Activated naive CD4-positive, alpha-beta T cell treated with anti-CD3 and anti-CD28 coated beads for 36 hours (primary cell): ENCODE measurements at places on chromosomes 4 and X. TPM values are rescaled to one million over a fixed set of nuclear protein-coding genes. Genes with fewer than 3 reads are reported as not detected.

DNA sequence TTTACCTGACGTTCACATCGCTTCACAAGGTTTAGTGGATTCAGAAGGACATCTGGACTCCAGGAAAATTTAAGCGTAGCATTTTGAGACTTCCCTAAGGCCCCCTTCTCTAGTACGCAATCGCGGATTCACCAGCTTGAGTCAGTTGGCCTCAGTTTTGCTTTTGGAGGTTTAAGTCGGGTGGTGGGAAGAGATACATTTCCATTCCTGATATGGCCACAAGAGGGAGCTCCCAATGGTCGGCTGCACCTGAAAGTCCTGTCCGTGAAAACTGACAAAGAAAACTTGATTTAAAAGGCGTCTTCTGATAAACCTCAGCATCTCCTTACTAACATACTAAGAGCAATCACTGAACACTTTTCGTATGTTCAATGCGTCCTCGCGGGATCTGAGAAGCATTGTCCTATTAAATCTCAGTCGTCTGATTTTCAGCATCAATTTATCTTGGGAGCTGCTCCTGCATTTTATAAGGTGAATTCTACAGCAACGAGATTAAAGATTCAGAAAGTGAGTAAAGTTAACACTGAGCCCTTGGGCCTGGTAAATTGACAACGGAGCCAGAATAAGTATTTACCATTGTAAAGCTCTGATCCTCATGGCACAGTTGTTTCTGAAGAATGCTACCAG, 50.6 kb downstream of the LGI2 start:
- peaks cover 22% of the 10 kb centered on the region for H3K27me3 ChIP-seq
- peak; percentile 70 for DNase-seq
- no peaks in the 10 kb centered on the region for H3K36me3 ChIP-seq

DNA sequence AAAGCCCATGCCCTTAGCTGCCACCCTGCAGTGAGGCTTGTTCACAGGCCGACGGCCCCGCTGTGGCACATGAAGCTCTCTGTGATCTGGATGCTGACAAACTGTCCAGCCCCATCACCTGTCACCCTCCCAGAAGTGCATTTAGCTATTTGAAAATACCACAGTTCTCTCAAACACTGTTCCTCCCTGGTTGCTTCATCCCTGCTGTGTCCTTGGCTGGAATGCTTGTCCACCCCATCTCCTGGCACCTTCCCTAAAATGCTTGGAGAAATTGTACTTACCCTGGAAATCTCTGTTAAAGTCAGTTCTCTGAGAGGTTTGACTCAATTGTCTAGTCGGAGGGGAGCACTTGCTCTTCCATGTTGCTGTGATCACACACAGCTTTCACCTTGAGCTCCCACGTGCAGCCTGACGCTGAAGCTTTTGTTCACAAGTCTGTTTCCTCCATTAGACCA, 10.1 kb downstream of the SYNPO2 start:
- no peaks in the 10 kb centered on the region for H3K36me3 ChIP-seq
- H3K27me3 ChIP-seq: peaks cover 3% of the 10 kb centered on the region
- no peak overlapping the region for H3K4me3 ChIP-seq
- DNase-seq: no peak
- H3K27ac ChIP-seq: no peak overlapping the region
- peaks cover 5% of the 10 kb centered on the region for H3K4me1 ChIP-seq

DNA sequence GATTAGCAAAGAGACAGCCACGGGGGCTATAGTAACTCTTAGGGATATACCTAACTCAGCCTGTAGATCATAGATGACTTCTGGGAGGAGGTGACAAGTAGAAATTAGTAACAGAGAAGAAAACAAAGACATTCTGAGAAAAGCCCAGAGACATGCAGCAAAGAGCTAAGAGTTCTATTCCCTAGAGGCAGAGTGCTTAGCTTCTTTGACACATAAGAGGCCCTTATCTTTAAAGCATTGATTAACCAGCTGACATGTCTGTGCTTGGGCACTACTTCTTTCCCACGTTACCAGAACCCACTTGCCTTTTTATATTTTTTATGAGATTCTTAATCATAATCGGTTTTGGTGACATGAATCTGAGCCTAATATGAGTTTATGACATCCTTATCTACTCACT, 179.5 kb downstream of the GABRB1 start:
- DNase-seq: no peak
- no peak overlapping the region for H3K4me3 ChIP-seq
- no peak overlapping the region for H3K27ac ChIP-seq
- H3K27me3 ChIP-seq: no peaks in the 10 kb centered on the region

Gene ARHGAP36
- total RNA-seq: not detected

Gene CDKL2
- 0.79 TPM for total RNA-seq

GRCh38 chr4:12979797-12980196, 504.3 kb downstream of the RAB28 start:
- no peaks in the 10 kb centered on the region for H3K27me3 ChIP-seq
- H3K4me3 ChIP-seq: no peak overlapping the region
- H3K4me1 ChIP-seq: no peaks in the 10 kb centered on the region
- DNase-seq: no peak
- H3K36me3 ChIP-seq: peaks cover 2% of the 10 kb centered on the region
- H3K27ac ChIP-seq: no peak overlapping the region

DNA sequence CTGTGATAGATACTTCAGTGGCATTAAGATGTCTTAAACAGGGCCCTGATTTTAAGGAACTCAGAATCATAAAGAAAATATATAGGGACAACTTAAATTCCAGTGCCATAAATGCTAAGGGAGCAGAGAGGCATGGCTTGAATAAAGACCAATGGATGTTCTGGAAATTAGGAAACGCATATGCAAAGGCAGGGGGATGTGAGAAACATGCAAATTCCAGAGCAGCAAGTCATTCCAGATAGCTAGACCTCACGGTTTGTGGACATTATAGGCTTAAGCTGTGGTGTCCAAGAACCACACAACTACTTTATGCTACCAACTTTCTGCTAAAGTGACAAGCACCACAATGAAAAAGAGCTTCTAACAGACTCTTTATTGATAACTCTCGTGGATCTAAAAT, 132.6 kb upstream of the ANK2 start:
- no peaks in the 10 kb centered on the region for H3K36me3 ChIP-seq
- no peak overlapping the region for H3K27ac ChIP-seq
- DNase-seq: no peak
- no peaks in the 10 kb centered on the region for H3K27me3 ChIP-seq
- H3K4me1 ChIP-seq: no peaks in the 10 kb centered on the region

DNA sequence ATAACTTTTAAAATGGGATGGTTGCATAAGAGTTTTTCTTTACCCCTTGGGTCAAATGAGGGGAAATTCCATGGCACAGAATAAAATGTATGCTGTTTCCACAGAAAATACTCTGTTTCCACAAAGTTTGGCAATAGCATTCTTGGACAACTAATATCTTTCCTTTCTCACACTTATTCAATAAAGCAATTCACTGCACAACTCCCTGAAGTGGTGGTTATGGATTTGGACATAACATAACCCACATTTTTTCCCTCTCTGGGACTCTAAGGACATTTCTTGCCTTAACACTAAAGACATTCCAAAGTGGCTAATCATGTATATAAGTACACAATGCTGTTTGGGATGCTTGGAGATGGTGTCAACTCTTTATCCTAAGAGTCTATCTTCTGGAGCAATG, 51.7 kb upstream of the GPM6B start:
- no peaks in the 10 kb centered on the region for H3K4me1 ChIP-seq
- DNase-seq: no peak
- H3K27me3 ChIP-seq: no peaks in the 10 kb centered on the region
- no peaks in the 10 kb centered on the region for H3K36me3 ChIP-seq
- no peak overlapping the region for H3K4me3 ChIP-seq

- H3K4me3 ChIP-seq: no peak overlapping the region
- no peaks in the 10 kb centered on the region for H3K27me3 ChIP-seq
- no peaks in the 10 kb centered on the region for H3K36me3 ChIP-seq
- no peak overlapping the region for H3K27ac ChIP-seq
These were observed 9.6 kb downstream of the PSAPL1 start for GRCh38 chr4:7425124-7425523.

GRCh38 chrX:68915778-68916177, 87.0 kb downstream of the EFNB1 start:
- H3K4me3 ChIP-seq: no peak overlapping the region
- H3K27me3 ChIP-seq: no peaks in the 10 kb centered on the region
- H3K27ac ChIP-seq: no peak overlapping the region

GRCh38 chr4:181507938-181508337, 735.3 kb upstream of the TENM3 start:
- H3K4me3 ChIP-seq: no peak overlapping the region
- H3K36me3 ChIP-seq: no peaks in the 10 kb centered on the region
- DNase-seq: no peak
- H3K27me3 ChIP-seq: no peaks in the 10 kb centered on the region
- no peak overlapping the region for H3K27ac ChIP-seq

DNA sequence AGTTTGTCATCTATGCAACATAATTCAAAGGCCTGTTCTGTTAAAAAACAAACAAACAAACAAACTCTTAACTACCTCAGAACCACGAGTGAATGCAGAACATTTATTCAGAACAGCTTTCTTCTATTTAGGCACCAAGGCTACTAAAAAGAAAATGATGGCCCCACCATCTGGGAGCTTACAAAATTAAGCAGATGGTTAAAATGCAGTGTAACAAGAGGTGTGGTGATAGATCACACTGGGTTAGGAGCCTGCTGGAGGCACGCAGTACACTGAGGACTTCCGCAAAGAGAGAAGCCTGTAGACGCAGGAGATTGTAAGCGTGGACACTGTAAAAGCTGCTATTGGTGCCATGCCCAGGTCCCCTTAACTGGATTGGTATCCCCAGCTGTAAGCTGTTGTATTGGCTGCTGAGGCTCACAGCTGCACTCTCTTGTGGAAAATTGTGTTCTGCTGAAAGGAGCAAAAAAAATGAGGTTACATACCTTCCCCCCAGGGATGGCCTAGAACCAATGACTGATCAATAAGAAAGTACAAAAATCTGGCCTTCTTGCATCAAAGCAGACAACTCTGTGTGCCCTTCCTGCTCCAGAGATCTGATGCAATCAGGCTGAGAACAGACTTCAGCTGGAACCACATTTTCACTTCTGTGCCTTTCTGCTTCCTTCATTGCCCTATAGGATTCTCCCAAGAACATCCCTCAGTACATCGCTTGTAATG, 60.0 kb downstream of the SHROOM3 start:
- no peak for DNase-seq
- H3K36me3 ChIP-seq: no peaks in the 10 kb centered on the region
- no peaks in the 10 kb centered on the region for H3K27me3 ChIP-seq
- H3K4me3 ChIP-seq: no peak overlapping the region

DNA sequence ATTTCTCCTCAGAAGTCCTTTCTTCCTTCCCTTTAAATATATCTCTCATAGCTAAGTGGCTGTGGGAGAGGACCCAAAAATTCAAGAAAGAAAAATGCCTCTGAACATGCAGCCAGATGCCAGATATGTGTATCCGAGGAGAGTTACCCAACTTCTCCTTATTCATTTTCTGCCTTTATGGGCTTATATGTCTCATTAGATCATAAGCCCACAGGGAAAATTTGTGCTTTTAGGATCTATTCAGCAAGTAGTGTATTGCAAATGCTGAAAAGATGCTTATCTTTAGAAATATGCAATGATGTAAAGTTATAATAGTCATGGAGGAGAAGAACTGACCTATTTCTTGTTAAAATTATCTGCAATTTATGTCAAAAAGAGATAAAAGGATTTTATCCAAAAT, 371.8 kb upstream of the NOCT start:
- no peaks in the 10 kb centered on the region for H3K27me3 ChIP-seq
- no peaks in the 10 kb centered on the region for H3K36me3 ChIP-seq
- DNase-seq: no peak
- H3K4me1 ChIP-seq: no peaks in the 10 kb centered on the region
- H3K4me3 ChIP-seq: no peak overlapping the region
- H3K27ac ChIP-seq: no peak overlapping the region

- H3K4me1 ChIP-seq: peaks cover 31% of the 10 kb centered on the region
- H3K4me3 ChIP-seq: peak overlapping the region; percentile 90
- H3K27ac ChIP-seq: peak overlapping the region; percentile 91
- H3K27me3 ChIP-seq: no peaks in the 10 kb centered on the region
These were observed 410 bp downstream of the GNL3L start for GRCh38 chrX:54530357-54530900.

Gene MFAP3L
- 0.72 TPM for total RNA-seq

DNA sequence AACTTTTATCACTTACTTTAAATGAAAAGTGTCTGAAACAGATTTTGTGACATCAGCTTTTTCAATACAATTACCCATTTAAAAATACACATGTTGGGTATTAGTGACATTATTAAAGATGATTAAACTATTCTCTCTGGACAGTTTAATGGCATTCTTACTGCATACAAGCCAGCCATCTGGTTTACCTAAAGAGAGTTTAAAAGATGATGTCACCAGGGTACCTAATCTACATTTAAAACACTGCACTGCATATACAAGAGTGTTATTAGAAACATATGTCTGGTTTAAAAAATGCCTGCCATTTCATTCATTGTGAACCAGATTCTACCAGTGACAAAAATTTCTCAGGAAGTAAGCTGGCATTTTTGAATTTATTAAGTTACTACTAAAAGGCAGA, 919.1 kb downstream of the ADGRL3 start:
- H3K27me3 ChIP-seq: no peaks in the 10 kb centered on the region
- no peaks in the 10 kb centered on the region for H3K4me1 ChIP-seq
- H3K36me3 ChIP-seq: no peaks in the 10 kb centered on the region
- no peak overlapping the region for H3K27ac ChIP-seq
- no peak for DNase-seq

- no peaks in the 10 kb centered on the region for H3K4me1 ChIP-seq
- H3K36me3 ChIP-seq: no peaks in the 10 kb centered on the region
- no peak overlapping the region for H3K4me3 ChIP-seq
These were observed 83.9 kb downstream of the SNCA start for GRCh38 chr4:89752932-89753598.

Gene ASB9
- total RNA-seq: 0.35 TPM

Gene PDE5A
- 0.44 TPM for total RNA-seq

- H3K27ac ChIP-seq: no peak overlapping the region
- H3K27me3 ChIP-seq: peaks cover 4% of the 10 kb centered on the region
- no peaks in the 10 kb centered on the region for H3K36me3 ChIP-seq
- H3K4me3 ChIP-seq: no peak overlapping the region
- H3K4me1 ChIP-seq: peaks cover 5% of the 10 kb centered on the region
These were observed 426.6 kb downstream of the MAPK10 start for GRCh38 chr4:85933291-85933640.

DNA sequence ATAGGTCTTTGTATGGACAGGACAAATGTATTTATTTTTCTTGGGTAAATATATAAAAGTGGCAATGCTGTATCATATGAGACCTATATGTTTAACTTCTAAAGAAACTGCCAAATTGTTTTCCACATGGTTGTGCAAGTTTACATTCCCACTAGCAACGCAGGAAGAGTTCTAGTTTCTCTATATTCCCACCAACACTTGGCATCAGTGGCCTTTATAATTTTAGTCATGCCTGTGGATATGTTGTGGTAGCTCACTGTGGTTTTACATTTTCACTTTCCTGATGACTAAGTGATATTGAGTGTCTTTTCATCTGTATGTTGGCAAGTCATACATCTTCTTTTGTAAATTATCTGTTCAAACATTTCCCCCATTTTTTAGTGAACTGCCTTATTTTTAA, 126.0 kb downstream of the EMCN start:
- peaks cover 3% of the 10 kb centered on the region for H3K27me3 ChIP-seq
- no peak overlapping the region for H3K27ac ChIP-seq
- no peaks in the 10 kb centered on the region for H3K4me1 ChIP-seq
- no peak for DNase-seq
- H3K4me3 ChIP-seq: no peak overlapping the region

GRCh38 chrX:149504226-149504914, 736 bp downstream of the IDS start:
- H3K4me1 ChIP-seq: peaks cover 29% of the 10 kb centered on the region
- no peaks in the 10 kb centered on the region for H3K27me3 ChIP-seq
- H3K27ac ChIP-seq: peak overlapping the region; percentile 93
- peaks cover 5% of the 10 kb centered on the region for H3K36me3 ChIP-seq
- peak overlapping the region; percentile 86 for H3K4me3 ChIP-seq

Gene HTATSF1
- total RNA-seq: 38.9 TPM

Gene FAM47A
- total RNA-seq: not detected

- H3K27ac ChIP-seq: no peak overlapping the region
- no peaks in the 10 kb centered on the region for H3K27me3 ChIP-seq
These were observed 188.4 kb upstream of the CLNK start for GRCh38 chr4:10872833-10873517.
